T1000 (cell line): ENCODE measurements at places on chromosomes 5 and 9.

DNA sequence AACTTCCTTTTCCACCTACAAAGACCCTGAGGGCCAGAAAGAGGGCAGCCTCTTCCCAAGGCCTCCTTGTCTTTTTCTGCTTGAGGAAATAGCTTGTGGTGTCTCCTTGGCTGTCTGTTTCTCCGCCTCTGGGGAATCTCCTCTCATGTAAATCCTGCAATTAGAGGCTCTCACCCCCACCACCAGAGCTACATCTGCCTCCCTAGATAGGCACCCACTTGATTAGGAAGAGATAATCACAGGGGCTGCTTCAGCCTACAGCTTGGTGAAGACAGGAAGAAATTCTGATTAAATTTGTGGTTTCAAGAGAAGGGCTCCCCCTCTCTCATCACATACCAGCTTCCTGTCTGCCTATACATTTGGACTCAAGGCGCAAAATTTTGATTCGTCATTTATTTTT, 75.6 kb downstream of the TLR4 start:
- DNase-seq: no peak

DNA sequence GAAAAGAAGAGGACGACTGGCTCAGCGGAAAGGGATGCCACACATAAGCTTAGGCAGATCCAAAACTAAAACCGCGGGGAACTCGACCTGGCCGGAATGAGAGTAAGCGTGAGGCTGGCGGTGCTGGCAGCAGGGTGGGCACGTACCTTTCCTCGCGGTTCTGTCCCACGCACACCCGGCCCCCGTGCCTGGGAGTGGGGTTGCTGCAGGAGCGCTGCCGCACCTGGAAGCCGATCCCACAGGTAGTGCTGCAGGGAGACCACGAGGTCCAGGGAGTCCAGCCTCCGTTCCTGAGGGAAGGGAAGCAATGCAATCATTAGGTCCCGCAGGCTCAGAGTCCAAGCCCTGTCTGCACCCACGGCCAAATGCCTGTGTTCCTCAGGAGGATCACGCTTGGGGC, 427.0 kb downstream of the SEMA5A start:
- no peak for DNase-seq

DNA sequence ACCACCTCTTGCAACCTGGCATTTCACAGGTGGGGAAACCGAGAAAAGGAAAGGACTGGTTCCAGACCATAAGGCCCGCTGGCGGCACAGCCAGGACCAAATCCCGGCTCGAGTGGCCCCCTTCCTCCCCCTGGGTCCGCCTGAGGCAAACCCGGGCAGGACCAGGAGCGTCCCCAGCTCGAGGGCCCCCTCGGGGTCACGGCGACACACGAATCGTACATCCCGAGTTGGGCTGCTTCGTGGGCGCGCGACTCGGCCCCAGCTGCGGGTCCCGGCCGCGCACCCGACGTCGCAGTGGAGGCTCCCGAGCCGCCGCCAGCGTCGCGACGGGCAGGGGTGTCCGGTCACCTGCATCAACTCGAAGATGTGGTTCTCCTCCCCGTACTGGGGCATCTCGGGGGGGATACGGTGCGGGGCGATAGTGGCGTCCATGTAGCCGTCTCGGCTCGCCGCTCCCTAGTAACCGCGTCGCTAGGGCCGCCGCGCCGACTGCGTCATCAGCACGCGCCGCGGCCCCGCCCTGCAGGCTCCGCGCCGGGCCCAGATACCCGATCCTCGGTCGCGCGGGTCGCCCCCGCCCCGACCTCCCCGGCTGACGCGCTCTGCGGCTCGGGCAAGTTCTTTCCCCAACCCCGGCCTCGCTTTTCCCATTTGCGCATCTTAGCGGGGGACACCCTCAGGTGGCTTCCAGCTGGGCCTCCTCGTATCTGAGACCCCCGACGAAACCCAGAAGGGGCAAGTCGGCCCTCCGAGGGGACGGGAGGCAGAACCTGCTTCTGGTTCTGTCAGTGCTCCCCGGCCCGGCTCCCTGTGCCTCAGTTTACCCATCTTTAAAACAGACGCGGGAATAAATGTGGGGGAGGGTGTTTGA, at the start of gene AK8:
Gene AK8 (minus strand): TSS at position 461 of the 871 bp plus-strand sequence. CDS start 29 bp downstream, at position 432.
- DNase-seq: peak; percentile 54

GRCh38 chr5:34728236-34728635, 72.1 kb downstream of the RAI14 start:
- DNase-seq: no peak

GRCh38 chr5:127002390-127002789, 28.0 kb downstream of the MARCHF3 start:
- DNase-seq: no peak

DNA sequence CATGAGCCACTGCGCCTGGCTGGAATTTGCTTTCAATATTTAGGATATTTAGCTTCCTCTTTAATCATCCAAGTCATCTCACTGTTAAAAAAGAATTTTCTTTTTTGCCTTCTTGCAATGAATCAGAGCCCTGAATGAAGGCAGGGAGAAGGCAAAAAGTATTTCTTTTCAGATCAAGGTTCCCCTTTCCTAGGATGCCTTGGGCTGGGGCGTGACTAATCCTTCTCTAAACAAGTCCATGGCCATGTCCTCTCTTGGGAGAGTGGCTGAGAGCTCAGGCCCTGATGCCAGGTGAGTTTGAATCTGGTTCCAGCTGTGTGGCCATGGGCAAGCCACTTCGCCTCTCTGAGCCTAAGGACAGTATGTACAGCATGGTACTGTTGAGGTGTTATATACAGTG, 84.8 kb upstream of the NEURL1B start:
- no peak for DNase-seq

DNA sequence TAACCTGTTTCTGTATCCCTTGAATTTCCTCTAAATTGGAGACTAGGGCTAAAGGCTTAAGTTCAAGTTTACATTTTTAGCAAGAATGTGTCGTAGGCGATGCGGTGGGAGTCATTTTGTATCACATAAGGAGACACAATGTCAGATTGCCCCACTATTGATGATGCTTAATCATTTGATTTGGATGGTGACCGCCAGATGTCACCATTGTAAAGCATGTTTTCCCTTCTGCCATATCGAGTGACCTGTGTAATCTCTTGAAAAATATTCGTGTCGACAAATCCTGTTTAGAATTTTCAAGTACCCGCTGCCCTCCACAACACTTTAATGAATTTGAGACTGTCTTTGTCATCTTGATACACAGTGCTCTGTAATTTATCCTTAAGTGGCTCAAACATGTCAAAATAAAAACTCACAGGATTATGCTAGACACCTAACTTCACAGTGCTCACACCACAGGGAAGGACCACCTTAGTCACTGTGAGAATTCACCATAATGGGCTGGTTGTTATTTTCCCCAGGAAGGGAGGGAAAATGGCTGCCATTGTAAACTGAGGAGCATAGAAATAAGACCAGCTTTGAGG, 34.5 kb upstream of the SLC46A2 start:
- peak; percentile 1 for DNase-seq

DNA sequence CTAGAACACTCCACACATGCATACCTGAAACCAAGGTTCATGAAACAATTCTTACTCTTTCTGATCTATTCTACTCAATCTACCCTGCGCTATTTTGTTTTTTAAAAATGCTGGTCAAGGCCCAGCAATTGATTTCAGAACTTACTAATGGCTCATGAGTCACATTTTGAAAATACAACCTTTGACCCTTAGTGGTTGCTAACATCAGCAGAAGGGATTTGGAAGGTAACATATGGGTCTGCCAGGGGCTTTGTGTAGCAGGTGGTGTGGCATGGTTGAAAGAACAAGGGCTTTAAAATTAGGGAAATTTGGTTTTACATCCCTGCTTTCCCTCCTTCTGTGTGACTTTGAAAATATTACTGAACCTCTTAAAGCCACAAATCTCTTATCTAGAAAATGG, 101.4 kb downstream of the ATG10 start:
- DNase-seq: no peak
